Pulmonary artery endothelial cell (primary cell): ENCODE measurements at places on chromosomes 5 and 9.

DNA sequence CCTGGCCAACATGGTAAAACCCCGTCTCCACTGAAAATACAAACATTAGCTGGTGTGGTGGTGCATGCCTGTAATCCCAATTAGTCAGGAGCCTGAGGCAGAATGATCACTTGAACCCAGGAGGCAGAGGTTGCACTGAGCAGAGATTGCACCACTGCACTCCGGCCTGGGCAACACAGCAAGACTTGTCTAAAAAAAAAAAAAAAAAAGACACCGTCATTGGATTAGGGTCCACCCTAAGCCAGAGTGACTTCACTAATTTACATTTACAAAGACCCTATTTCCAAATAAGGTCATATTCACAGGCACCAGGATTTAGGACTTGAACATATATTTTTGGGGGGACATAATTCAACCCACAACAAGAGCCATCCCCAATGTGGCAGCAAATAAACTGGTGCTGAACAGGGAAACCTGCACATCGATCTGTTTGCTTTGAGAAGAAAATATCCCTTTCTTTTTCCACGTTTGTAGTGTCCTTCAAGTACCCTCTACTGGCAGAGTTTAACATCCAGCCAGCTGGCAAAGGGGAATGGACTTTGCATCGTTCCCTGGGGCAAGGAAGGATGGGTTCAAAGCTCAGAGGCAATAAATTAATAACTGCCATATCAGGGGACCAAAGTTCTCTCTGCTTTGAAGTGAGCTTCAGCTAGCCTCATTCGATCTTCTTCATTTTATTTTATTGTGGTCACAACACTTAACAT, 3.7 kb upstream of the DNAJC25 start:
- DNase-seq = no peak

GRCh38 chr9:82930116-82930515, 132.8 kb downstream of the RASEF start:
- no peak for DNase-seq

DNA sequence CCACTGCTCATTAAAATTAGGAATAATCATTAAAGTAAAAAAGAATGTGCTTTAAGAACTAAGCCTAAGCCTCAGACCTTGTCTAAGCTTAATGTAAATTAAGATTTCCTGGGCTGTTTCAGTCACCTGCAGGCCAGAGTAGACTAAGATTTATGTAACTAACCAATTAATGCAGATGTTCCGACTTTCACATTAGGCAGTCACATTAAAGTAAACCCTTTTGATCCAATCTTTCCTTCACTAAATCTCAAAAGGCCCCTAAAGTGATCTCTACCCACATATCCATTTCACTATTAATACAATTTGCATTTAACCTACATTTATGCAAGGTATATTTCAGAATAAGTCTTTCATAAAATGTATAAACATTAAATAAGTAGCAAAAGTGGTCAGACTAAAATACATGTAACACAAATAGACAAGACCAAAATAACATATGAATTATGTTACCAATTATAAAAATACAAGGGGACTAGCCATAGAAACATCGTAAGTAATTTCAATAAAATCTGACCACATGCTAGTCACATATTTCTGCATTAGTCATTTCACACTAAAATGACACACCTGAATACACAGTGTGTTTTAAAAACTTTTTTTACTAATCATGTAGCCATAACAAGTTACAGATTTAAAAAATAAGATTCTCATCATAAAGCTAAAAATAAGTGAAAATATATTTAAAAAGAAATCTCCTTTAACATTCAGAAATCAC, 7.7 kb downstream of the NR3C1 start:
- DNase-seq = no peak

GRCh38 chr9:127463911-127464310, 12.6 kb downstream of the LRSAM1 start:
- DNase-seq = no peak
